ENCODE measurements at places on chromosomes 4 and X.

GRCh38 chrX:69146739-69147138, 18.5 kb downstream of the PJA1 start:
- no peak for DNase-seq

DNA sequence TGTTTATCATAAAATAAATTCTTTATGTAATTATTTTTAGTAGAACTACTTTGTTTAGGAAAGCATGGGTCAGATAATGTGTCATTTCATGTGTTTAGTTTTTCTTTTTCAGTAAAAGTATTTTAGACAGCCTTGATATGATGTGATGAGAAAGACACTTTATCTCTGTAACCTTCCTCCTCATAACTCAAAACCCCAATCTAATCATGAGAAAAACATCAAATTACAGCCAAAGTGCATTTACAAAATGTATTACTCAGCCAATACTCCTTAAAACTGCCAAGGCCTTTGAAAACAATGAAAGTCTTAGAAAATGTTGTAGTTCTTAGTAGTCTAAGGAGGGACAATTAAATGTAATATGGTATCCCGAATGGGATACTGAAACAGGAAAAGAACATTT, 144.9 kb downstream of the GPM6A start:
- no peak for DNase-seq

- DNase-seq, result no peak
Measured at GRCh38 chrX:41708486-41708885, 15.5 kb upstream of the GPR82 start.

- no peak for DNase-seq
Measured at GRCh38 chrX:144849141-144849540, 398.2 kb upstream of the SPANXN1 start.

GRCh38 chrX:68686097-68686977, 38.9 kb downstream of the STARD8 start:
- DNase-seq, result peak; percentile 64

DNA sequence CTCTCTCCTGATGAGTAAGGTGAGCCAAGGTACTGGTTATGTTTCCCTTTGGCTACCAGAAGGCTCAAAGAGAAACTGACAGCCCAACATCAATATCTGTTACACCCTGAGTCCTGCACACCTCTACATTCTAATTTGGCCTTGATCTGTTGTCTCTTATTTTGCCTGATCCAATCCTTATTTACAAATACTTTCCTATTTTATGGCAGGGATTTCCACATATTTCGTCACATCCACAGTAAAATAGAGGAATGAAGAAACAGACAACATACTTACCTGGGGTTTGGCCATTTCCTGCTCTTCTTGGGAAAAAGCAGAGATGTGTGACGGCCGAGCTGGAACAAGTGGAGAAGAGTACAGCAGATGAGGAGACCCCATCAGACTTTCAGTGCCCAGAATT, 1.5 kb downstream of the ZNF182 start:
- no peak for DNase-seq

GRCh38 chr4:148634476-148634875, 192.3 kb upstream of the NR3C2 start:
- DNase-seq, result no peak

DNA sequence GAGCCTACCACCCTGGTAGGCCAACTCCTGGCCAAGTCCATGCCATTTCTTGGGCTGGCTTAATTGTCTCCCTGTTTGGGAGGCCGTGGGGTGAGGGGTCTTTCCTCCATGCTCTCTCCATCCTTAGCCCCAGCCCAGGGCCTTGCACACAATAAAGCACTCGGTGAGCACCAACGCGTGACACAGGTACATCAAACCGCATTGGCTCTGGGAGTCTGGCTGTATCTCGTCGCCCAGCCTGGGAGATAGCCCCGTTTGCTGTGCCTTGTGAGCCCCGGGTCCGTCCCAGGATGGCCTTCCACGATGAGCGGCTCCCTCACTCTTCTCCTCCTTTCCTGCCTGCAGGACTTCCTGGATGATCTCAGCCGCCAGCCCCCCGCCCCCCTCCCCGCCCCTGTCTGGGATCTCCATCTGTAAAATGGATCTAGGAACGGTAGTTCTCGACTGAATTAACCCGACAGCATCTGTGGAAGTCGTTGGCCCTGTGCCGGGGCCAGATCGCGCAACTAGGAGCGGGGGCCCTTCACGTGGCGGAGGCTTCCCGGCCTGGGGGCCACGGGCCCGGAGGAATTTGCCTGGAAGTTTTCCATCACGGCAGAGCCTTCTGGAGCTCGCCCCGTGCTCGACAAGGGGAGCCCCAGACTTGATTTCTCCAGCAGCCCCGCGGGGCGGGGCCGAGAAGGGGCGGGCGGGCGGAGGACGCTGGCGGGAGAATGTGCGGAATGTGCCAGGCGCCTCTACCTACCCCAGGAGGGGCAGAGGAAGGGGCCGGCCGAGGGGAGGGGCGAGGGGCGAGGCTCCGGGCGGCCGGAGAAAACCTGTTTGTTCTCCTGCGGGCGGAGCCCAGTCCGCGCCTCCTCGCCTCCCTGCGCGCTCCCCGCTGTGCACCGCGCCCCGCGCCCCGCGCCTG, at the start of gene ZNF185:
TSS of gene ZNF185 (plus strand) at position 846 of the 910 bp plus-strand sequence. CDS start 16,423 bp downstream, outside the sequence.
- DNase-seq, result peak; percentile 47

DNA sequence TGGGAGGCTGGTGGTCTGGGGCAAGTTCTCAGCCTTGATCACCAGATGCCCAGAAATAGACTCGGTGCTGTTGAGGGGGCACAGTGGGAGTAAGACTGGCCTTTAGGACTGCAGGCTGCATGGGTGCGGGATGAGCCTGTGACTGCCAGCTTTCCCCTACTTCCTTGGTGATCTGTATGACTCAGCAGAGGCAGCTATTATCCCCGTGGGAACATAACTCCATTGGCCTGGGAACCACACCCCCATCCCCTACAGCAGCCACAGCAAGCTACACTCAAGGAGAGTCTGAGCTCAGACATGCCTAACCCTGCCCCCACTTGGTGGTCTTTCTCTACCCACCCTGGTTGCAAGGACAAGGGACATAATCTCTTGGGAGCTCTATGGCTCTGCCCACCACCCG, 20.6 kb downstream of the CLIC2 start:
- DNase-seq, result no peak

DNA sequence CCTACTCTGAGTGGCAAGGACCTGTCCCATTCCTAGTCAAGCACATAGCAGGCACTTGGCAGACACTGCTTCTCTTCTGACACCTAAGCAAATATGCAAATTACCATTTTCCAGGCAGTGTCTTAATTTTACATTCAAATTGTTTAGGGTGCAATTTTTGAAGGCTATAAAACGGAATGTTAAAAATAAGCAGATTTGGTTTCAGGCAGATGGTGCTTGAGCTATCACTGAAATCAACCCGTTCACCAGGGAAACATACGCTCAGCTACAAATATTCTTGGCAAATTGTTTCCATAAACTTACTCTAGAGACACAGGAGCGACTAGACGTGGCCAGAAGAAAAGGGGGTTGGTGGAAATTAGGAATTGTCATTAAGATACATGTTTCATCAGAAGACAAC, 45.7 kb downstream of the BEND2 start:
- DNase-seq, result no peak

GRCh38 chr4:2763511-2763967, 7.4 kb upstream of the TNIP2 start:
- DNase-seq, result peak; percentile 32

GRCh38 chr4:40367451-40367850, 32.3 kb downstream of the CHRNA9 start:
- no peak for DNase-seq

DNA sequence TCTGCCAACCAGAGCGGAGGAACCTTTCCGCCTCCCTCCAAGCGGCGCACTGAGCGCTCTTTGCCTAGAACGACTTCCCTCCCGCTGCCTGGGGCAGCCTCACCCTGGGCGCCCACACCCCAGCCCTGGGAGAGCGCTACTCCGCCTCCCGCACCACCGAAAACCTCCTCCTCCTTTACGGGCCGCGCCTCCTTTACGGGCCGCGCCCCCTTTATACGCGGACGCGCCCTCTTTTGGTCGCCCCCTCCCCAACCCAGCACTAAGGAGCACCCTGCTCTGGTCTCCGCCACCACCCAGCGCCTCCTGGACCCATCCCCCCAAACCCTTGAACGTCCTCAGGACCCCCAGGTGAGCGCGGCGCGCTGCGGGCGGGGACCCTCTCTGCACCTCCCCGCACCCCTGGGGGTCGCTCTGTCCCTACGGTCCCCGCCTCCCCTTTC, 586 bp upstream of the NSG1 start:
- no peak for DNase-seq

GRCh38 chr4:2722033-2722432, 34.1 kb downstream of the TNIP2 start:
- DNase-seq, result no peak

GRCh38 chrX:116232833-116233232, 62.3 kb downstream of the AGTR2 start:
- DNase-seq, result no peak

DNA sequence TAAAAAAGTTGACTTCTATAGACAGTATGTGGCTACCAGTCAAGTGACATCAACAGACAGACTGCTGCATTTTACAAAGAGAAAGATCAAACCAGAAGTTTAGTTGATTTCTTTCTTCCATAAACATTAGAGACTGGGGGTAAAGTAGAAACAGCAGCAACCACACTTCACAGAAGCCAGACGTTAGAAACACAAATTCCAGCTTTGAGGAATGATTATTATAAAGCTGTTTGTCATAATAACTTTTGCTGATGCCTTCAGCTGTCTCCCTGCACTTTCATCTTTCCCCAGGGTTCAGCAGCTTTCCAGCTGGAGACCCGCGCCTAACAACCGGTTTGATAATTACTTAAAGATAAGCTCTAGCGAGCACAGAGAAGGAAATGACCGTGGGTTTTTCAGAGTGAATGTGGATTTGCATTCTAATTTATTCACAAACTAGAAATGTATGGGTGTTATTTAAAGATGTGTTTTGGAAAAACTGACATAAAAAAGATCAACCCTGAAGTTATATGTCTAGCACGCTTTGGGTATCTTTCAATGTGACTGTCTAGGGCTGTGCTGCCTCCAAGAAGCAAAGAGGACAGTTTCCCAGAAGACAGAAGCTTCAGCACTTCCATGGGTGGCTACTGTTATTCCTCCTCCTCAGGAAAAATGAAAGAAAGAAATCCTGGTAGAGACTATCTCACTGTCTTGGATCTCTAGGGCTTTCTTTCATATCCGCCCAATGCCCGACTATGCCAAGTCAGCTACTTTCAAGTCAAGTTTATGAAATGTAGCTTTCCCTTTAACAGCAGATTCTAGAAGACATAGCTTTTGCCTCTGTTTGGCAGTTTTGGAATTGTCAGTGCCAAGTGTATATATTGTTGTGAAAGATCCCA, 15.0 kb upstream of the ENAM start:
- DNase-seq, result no peak

DNA sequence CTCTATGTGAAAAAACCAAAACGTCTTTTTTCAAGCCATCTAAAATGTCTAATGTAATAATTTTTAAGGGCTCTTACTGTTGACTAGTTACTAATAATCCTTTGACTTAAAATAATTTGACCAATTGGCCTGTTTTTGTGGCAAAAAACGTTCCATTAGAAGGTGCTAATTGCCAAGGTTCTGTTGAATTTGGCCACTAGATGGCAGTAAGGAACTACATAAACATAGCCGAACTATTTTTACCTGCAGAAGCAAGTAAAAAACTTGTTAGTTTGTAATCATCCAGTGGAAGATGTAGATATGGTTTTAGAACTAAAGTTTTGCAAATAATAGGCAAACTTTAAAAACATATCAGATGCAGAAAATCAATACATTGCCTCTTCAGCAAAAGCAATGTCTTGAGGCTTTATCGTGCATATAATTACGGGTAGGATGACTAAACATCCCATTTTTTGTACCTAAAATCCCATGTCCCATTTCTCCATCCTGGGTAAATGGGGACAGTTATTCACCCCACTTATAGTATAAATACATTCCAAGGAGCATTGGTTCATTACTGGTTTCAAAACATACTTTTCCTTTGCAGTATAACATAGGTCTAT, 57.6 kb downstream of the PROM1 start:
- DNase-seq, result peak; percentile 82

GRCh38 chr4:110799211-110799610, 176.3 kb upstream of the PITX2 start:
- no peak for DNase-seq

DNA sequence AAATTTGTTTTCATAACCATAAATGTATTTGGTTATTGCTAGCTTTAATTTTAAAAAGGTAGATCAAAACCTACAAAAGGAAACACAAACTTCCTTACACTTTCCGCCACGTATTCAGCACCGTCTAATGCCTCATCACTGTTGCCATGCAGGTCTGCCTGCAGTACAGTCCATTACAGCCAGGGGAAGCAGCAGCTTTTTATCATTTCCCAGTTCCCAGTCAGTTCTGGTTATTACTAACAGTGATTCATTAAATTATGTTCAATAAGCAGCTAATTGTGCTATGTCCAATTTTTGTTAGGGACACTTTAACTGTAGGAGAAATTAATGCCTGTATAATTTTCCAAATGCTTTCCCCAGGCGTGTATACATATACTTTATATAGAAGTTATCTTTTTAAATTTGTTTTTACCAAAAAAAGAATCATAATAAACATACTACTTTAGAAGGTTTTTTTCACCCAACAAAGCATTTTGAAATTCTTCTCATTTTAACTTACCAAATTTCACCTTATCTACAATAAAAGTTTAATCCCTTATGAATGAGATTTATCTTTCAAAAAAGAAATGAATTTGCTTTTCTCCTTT, 93.3 kb downstream of the ANXA3 start:
- peak; percentile 94 for DNase-seq

DNA sequence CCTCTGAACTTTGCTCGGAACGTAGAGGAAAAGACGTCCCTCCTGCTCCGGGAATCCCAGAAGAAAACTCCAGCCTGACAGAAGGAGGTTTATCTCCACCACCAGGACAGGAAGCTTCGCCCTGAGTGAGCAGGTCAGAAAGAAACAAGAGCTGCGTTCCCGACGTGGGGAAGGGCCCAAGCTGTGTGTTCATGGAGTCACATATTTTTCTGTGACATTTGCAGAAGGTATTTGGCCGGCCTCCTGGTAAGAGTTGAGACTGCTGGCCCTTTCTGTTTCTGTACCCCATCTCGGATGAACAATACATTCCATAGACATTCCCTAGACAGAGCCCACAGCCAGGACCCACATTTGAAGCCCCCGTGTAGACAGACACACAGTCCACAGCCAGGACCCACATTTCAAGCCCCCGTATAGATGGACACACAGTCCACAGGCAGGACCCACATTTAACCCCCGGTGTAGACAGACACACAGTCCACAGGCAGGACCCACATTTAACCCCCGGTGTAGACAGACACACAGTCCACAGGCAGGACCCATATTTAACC, 230.8 kb downstream of the SHOX start:
- no peak for DNase-seq

- no peak for DNase-seq
Measured at GRCh38 chrX:129534816-129535578, 5.1 kb upstream of the OCRL start.

DNA sequence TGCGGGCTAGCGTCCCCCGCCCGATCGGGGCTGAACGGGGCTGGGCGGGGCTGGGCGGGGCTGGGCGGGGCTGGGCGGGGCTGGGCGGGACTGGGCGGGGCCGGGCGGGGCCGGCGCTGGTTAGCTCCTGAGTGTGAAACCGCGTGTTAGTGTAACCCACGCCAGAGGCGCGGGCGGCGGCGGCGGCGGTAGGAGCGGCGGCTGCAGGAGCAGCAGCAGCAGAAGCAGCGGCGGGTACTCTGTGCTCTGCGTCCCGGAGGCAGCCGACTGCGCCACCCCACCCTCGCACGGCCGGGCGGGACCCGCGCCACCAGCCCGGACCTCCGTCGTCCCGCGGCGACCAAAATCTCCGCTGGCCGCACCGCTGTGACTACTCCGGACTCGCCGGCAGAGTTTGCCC, 128.1 kb downstream of the LAS1L start:
- DNase-seq, result no peak

- no peak for DNase-seq
Measured at GRCh38 chrX:110853610-110854009, 58.0 kb upstream of the CHRDL1 start.

Measured in dermis blood vessel endothelial cell (primary cell).